ENCODE measurements at places on chromosomes 7 and 10. TPM values are rescaled to one million over a fixed set of nuclear protein-coding genes. Genes with fewer than 3 reads are reported as not detected.

DNA sequence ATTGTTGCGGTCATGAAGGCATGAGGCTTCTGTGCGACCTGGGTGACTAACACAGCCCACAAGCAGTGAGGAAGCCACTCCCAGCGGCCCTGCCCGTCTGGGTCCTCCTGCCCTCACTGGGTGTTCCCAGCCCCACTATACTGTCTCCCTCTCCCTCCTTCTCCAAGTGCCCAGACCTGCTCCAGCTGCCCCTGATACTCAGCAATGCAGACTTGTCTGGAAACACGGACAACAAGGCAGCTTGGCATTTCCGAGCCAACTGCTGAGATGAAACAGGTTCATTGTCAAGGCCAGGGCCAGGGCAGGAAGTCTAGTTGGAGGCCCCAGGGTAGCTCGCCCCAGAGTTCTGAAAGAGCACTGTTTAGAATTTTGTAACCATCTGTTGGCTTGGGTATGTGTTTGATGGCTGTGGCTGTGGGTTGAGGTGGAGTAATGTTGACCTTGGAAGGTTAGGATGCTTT is 95.7 kb downstream of the RBM20 start:
- DNase-seq = peak; percentile 26

GRCh38 chr10:124271676-124272075 is 147.0 kb downstream of the OAT start:
- no peak for DNase-seq

- DNase-seq = no peak
Measured at GRCh38 chr10:117927871-117928270, 118.9 kb downstream of the RAB11FIP2 start.

Gene CUBN
- total RNA-seq = 0.43 TPM

Gene LRCH4
- total RNA-seq = 71.7 TPM

Gene ZSCAN21
- total RNA-seq = 7.4 TPM

Gene LYZL2
- not detected for total RNA-seq

DNA sequence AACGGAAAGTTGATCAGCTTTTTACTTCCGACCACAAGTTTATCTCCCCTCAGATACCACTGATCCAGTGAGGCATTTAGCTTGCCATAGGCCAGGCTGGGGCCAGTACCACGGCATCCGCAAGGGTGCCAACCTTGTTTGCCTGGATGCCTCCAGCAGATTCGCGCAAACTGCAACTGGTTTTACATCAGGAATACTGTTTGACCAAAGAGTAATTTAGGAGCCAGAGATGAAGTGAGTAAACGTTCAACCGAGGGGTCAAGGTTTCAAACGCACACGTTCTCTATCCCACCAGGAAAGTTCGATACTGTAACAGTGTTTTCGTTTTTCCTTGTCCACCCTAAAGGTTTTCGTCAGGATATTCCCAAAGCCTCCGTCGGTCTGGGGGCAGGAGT is 266 bp upstream of the MDFIC start:
- DNase-seq = peak; percentile 48

GRCh38 chr7:150620617-150621371 is 11.4 kb downstream of the GIMAP6 start:
- DNase-seq = no peak

GRCh38 chr10:71432956-71433767 is 36.4 kb downstream of the CDH23 start:
- DNase-seq = no peak

GRCh38 chr7:47449810-47450590 is 131.9 kb downstream of the TNS3 start:
- no peak for DNase-seq

DNA sequence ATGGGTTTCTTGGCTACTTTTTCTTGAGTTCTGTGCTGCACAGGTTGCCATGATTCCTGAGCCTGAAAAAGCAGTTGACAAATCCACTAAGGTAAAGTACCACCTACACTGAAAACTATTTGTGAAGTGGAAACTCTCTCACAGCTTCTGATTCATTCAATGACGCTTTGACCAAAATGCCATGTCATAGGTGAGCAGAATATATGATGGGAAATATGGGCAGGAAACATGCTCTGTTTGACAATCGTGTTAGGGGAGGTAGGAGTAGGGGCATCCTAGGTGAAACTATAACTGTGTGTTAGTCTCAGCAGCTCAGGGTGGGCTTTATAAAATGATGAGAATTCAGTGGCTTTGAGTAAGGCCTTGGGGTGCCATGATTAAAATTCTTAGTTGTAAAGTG is 69.6 kb upstream of the ELMO1 start:
- no peak for DNase-seq

GRCh38 chr10:15158448-15158847 is 10.0 kb downstream of the NMT2 start:
- DNase-seq = no peak

GRCh38 chr7:150781103-150781502 is 19.1 kb downstream of the TMEM176B start:
- DNase-seq = no peak

DNA sequence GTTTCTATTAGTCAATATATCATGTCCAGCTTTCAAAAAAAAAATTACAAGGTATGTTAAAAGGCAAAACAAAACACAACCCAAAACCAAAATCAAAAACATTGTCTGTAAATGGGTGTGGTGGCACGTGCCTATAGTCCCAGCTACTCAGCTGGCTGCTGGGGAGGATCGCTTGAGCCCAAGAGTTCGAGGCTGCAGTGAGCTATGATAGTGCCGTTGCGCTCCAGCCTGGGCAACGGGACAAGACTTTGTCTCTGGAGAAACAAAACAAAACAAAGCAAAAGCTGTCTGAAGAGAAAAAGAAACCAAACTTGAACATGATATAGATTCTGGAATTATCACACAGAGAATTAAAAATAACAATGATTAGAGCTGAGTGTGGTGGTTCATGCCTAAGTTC is 10.3 kb upstream of the CPA5 start:
- DNase-seq = no peak

DNA sequence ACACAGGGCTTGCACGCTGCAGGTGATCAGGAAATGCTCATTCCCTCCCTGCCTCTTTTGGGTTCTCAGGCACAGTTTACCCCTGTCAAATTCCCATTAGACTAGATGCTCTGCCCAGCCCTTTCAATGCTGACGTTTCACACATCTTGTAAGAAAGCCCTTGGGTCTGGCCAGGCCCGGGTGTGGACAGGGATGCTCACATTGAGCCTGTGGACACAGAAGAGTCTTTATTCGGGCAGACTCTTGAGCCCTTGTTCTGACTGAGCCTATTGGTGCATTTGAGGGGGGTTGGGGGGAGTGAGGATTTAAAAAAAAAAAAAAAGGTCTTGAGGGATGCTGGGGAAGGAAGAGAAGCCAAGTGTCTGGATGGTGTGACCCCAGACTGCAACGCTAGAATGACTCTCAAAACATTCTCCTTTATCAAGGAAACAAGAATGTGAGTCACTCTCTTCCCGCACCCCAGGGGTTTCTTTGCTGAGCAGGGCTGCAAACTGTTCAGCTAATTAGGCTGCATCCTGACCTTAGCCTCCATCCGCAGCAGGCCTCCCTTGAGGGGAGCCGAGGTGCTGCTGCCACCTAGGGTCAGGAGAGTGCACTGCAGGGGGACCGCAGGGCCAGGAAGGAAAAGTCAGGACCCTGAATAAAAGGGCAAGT is 53.6 kb upstream of the TMEM72 start:
- DNase-seq = peak; percentile 78

Gene NAMPT
- total RNA-seq = 1,205 TPM

- DNase-seq = no peak
Measured at GRCh38 chr7:118801366-118801765, 576.9 kb downstream of the ANKRD7 start.

DNA sequence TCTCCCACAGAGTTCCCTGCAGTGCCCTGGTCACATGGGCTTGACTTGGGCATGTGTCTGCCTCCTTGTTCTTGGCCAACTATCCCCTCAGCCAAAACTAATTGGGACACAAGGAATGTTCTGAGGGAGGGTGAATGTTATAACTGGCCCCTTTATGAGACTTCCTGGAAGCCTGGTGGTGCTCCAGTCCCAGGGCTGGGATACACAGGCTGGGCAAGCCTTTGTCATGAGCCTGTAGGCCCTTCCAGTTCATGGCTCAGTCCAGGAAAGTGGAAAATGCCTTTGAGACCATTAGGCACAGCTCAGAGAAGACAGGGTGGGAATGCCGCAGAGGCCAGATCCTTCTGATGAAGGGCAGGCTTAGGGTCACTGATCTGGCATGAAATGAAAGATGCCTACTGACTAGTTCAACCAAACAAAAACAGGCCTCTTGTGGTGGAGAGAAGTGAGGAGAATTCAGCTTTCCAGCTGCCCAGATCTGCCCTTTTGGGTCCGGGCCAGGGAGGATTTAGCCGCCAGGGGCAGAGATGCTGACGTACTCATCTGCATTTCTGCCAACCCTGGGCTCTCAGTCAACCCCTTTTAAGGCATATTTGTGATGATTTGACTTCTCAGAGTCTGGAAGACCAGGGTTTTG is 961.5 kb downstream of the KCNMA1 start:
- no peak for DNase-seq

GRCh38 chr7:82818171-82818570 is 344.5 kb downstream of the PCLO start:
- DNase-seq = no peak

DNA sequence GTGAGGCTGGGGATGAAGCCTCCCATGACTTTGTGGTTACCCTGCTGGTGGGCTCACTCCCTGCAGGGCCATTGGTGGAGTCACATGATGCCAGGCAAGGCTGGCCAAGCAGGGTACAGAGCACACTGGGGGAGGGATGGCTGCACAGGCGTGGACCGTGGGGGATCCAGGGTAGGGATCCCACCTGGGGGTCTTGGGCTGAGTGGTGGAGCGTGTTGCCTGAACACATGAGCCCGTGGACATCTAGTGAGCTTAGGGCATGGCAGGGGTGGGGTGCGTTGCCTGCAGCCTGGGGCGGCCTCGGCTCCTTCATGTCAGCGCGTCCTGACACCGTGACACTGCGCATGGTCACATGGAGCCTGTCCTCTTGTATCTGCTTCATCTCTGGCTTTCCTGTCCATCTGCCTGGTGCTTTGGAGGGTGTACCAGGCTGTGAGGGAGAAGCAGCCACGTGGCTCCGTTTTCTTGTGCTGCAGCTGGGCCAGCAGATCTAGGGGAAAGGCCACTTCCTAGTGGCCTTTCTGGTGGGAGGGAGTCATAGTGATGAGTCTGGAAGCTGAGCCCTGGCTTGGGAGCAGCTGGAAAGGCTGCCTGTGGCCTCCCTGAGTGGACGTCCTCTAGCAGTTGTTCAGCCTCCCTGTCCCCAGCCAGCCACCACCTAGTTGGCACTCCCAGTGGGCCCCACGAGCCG is 96.2 kb downstream of the LHPP start:
- DNase-seq = no peak

Gene ABLIM1
- total RNA-seq = 166 TPM

Gene TAS2R5
- total RNA-seq = 0.75 TPM

Gene GPR26
- total RNA-seq = not detected

DNA sequence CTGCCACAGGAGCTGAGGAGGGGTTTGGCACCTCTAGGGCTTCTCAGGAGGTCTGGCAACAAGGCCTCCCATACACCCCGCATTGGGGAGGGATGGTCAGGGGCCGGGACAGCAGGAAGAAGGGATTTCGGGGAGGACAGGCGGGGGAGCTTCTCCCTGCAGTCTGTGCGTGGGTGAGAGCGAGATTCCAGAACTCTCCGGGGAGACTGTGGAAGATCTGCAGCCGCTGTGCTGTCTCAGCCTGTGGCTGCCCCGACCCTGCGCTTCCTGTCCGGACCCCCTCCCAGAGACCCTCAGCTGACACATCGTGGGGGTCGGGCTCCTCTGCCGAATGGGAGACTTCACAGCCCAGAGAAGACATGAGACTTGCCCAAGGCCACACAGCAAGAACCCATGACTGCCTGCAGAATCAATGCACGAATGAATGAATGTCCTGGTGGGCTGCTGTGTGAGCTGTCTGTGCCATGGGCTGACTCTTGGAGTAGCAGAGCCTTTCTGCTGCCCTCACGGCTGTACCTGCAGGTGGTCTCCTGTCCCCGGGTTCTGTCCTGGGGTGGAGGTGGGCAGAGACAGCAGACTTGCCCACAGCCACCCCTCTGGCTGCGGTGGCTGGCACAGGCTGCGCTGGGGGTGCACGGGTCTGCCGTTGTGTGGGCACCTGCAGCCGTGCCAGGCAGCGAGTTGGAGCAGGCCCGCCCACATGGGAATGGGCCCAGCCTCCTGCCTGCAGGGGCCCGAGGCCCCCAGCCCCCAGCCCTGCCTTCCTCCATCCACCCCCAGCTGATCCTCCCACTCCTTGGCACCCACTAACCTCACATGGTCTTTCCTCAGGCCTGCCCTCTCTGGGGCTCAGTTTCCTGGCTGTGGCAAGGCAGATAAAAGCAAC is 16.3 kb upstream of the LFNG start:
- DNase-seq = no peak

GRCh38 chr10:75010373-75010772 is 101.1 kb upstream of the SAMD8 start:
- DNase-seq = no peak

Gene HABP2
- total RNA-seq = not detected

GRCh38 chr10:76311752-76312636 is 880.6 kb downstream of the LRMDA start:
- peak; percentile 30 for DNase-seq

GRCh38 chr10:129042776-129043595 is 424.1 kb upstream of the MGMT start:
- no peak for DNase-seq

Gene NOS3
- 11.1 TPM for total RNA-seq

DNA sequence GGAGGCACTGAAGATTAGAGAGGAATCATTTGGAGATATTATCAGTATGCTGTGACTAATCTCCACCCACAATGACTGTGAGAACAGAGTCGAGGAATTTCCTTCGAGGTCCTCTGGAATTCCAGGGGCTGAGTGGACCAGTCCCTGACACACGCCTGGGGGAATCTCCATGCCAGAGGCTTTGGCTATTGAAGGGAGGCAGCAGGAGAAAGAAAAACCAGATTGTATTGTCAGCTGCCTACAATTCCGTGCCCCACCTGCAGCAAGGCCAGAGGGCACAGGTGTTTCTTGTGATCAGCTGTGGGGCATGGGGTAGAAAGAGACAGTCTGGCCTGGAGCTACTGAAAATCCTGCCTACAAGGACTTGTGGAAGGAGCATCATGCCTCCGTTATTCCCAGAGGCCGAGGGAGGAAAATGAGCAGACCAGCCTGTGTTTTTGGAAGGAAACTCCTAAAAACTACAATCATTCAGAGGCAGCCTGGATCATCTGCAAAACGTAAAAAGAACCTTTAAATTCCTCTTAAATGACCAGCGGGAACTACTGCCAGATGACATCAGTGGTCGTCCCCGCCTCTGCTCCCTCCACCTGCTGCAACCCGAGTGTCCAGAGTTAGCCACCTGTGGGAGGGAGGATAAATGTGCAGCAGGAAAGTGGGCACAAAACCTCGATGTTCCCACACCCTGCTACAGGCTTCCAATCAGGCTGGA is 25.4 kb upstream of the ANK3 start:
- no peak for DNase-seq

Gene SPDYE11
- total RNA-seq = not detected

DNA sequence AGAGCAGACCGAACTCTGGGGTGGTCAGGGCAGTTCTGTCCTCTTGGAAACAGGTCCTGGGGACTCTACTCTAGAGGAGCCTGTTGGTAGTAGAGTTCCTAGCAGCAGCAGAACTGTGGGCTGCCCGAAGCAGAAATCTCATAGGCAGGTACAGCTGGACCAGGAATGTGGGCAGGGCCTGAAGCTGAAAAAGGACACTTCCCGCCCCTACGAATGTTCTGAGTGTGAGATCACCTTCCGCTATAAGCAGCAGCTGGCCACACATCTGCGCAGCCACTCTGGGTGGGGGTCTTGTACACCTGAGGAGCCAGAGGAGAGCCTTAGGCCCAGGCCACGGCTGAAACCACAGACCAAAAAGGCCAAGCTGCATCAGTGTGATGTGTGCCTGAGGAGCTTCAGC is 8.3 kb upstream of the ZNF783 start:
- no peak for DNase-seq

GRCh38 chr7:147478796-147479195 is 1111.8 kb upstream of the C7orf33 start:
- no peak for DNase-seq

GRCh38 chr7:30584415-30584814 is 10.3 kb upstream of the GARS1 start:
- no peak for DNase-seq
